ENCODE measurements at places on chromosomes 11 and 22. TPM values are rescaled to one million over a fixed set of nuclear protein-coding genes. Genes with fewer than 3 reads are reported as not detected.

The KBTBD4 gene
- 11.7 TPM for total RNA-seq

The CBLIF gene
- not detected for total RNA-seq

The ANKRD42 gene
- 8.0 TPM for total RNA-seq

The PLEKHA7 gene
- 24.6 TPM for total RNA-seq

The ESAM gene
- 64.6 TPM for total RNA-seq

The USP2 gene
- total RNA-seq, result 38.9 TPM

The TMPRSS4 gene
- not detected for total RNA-seq

The MMP11 gene
- 12.3 TPM for total RNA-seq

The DEFB131B gene
- total RNA-seq, result not detected

The GP1BB gene
- total RNA-seq, result 25.8 TPM

The PRRG4 gene
- 1.4 TPM for total RNA-seq

The SELENOH gene
- 159 TPM for total RNA-seq

The NXPE1 gene
- total RNA-seq, result not detected

The SULT4A1 gene
- 0.12 TPM for total RNA-seq

The FAM227A gene
- total RNA-seq, result 1.1 TPM

The SCN3B gene
- 0.70 TPM for total RNA-seq

The TRABD gene
- 12.3 TPM for total RNA-seq

The KCNK4 gene
- total RNA-seq, result not detected

The SART1 gene
- 20.7 TPM for total RNA-seq

The RGL4 gene
- not detected for total RNA-seq

The OR8A1 gene
- total RNA-seq, result not detected

The PATE2 gene
- total RNA-seq, result not detected

The CHADL gene
- total RNA-seq, result 16.1 TPM

The NXPE2 gene
- 0.20 TPM for total RNA-seq
